GM04504 (cell line): ENCODE measurements at places on chromosomes 13 and 19.

GRCh38 chr13:95499811-95500712, 52.5 kb upstream of the CLDN10 start:
- no peak for DNase-seq

GRCh38 chr19:23273022-23273589, 22.9 kb upstream of the ZNF724 start:
- no peak for DNase-seq

DNA sequence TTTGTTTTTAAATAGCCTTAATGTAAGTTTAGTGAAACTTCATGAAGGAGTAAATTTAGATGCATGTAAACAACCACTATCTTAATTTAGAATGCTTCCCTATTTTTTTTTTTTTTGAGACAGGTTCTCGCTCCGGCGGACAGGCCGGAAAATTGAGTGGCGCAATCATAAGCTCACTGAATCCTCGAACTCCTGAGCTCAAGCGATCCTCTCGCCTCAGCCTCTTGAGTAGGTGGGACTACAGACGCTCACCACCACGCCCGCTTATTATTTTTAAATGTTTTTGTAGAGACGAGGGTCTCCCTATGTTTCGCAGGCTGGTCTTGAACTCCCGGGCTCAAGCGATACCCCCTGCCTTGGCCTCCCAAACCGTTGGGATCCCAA, 1.6 kb downstream of the TEX30 start:
- no peak for DNase-seq

DNA sequence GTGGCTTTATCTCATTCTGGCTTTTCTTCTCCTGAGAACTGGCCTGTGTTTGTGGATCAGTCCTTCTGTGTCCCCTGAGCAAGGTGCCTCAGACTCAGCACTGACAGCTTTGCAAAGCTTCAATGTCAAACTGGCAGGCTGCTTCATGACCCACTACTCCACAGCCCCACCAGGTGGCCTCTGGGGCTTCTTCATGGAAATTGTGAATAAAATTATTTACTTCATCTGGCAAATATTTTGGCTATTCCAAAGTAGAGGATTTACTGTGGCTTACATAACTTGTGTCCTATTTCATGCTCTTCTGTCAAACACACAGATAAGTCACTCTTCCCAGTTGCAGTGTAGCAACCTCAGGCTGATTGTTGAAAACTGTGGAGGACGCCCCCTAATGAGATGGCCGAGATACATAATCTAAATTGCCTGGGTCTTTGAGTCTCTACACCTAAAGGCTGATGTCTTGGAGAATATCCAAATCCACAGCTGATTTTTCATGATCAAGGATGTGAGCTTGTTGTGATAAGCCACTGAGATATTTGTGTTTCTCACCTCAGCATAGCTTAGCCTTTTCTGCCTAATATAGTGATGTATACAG, 721.9 kb upstream of the SLC10A2 start:
- no peak for DNase-seq

GRCh38 chr19:10828981-10829821, 6.8 kb downstream of the TMED1 start:
- no peak for DNase-seq

DNA sequence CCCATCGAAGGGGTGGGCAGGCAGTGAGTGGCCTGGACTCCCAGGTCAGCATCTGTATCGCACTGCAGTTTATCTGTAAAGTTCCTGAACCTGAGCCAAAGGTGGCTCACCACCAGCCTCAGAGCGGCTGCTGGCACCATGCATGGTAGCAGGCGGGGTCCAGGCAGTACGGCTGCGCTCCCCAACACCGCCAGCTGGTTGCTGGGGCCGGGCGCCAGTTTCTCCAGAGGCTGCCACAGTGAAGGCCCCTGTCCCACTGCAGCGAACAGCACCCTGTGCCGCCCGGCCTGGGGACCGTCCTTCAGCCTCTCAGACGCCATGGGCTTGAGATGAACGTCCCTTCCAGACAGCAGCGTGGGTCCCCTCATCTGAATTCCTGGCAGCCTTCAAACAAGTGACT, 109.8 kb downstream of the KDM4B start:
- no peak for DNase-seq

DNA sequence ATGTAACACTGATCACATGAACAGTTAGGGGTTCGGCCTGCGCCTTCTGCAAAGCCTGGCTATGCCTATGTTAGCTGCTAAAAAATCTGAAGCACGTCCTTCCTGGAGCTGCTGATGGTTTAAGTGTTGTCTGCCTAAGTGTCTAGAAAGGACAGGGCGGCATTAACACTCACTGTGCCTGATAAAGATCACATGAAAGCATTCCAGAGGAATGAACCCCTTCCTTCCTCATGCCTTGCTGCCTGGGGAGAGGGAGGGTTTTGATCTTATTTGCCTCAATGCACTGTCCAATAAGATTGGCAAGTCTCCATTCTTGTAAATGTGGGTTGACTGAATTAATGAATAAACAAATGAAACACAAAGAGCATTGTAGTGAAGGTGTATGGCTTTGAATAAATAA, 5.2 kb downstream of the DOCK9 start:
- peak; percentile 15 for DNase-seq

DNA sequence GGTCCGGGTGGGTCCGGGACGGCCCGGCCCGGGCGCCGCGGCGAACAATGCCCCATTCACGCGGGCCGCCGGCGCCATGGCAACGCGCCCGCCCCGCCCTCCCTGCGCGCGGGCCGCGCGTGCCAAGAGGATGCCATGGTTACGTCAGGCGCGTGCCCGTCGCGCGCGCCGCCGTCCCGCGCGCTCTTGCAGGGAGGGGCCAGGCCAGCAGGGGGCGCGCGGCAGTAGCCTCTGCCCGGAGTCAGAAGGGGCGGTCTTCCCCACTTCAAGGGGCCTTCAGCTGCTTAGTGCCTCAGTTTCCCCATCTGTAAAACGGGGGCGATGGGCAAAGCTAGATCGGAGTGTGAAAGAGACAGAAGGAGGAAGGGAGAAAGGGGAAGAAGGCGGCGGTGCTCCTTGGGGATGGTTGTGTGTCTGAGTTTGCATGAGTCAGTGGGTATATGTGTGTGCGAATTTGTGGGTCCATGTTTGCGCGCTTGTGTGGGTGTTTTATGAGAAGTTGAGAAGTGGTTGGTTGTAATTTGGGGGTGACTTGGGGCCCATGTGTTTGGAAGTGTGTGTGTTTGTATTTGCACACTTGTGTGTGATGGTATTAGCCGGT, 11.6 kb upstream of the NFIX start:
- DNase-seq = peak; percentile 45

- DNase-seq = no peak
Observed at GRCh38 chr13:36848199-36848982, 29.4 kb downstream of the RFXAP start.

GRCh38 chr19:810077-810855, 11.5 kb downstream of the PLPPR3 start:
- no peak for DNase-seq

GRCh38 chr19:48530066-48530720, 18.6 kb upstream of the LMTK3 start:
- no peak for DNase-seq

- DNase-seq = no peak
Observed at GRCh38 chr13:34816908-34817665, 125.0 kb upstream of the NBEA start.

DNA sequence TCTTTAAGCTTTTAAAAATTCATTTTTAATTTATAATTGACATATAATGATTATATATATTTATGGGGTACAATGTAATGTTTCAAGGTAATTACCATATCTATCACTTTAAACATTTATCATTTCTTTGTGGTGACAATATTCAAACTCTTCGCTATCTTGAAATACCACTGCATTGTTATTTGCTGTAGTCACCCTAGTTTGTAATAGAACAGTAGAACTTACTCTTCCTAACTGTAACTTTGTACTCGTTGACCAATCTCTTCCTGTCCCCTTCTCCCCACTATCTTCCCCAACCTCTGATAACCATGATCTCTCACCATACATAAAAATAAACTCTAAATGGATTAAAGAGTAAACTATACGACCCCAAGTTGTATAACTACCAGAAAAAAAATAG, 20.4 kb downstream of the COG6 start:
- DNase-seq = no peak

DNA sequence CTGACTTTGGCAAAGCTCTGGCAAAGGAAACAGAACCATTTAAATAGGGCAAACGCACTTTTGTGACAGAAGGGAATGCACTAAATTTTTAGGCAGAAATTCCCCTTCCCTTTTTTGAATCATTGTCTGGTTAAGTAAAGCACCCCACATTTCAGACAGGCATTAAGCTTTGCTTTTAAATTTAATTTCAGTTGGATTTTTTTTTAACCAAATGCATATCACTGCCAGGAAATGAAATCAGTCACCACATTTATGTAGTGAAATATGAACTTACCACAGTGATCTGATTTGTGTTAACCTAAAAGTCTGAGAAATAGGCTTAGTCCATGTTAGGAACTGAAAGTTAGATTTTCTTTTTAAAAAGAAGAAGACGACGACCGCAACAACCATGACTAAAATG, 10.8 kb downstream of the GPR183 start:
- DNase-seq = no peak

DNA sequence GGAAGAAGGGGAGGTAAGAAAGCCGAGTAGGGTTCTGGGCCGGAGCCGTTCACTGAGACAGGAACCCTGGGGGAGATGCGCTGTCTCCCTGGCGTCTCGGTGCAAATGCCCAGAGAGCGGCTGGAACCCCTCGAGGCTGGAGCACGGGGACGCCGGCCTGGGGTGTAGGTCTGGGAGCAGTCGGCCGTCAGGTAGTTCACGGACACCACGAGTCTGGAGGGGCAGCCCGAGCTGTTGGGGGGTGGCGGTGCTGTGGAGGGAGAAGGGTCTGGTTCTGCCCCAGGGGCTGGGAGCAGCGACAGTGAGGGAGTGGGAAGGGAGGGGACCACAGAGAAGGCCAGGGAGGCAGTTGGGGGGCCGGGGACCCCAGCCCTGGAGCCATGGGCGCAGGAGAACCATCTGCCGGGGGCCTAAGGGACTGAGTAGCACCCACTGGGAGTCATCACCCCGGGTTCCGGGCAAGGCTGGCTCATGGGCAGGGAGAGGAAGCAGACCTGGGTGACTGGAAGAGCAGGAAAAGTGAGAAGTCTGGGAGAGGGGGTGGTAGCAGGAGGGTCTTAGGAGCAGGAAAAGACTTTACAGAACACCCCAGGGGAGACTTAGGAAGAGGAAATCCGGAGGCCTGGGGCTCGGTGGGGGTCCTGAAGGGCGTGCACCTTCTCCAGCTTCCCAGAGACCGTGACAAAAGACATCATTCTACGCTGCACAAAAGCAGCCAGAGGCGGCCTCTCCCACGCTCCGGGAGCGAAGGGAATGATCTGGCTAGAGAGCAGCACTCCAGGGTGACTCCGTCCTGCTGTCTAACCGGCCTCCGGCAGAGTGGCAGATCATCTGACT, 173.1 kb upstream of the SOX1 start:
- DNase-seq = no peak
